ENCODE measurements at places on chromosomes 4 and X.
A peak's percentile ranks its signal among the peaks of the same experiment; 100 is the strongest.

GRCh38 chrX:13419918-13420317, 100.1 kb upstream of the ATXN3L start:
- no peak for DNase-seq

- DNase-seq = no peak
Observed at GRCh38 chr4:178696515-178696914, 1254.3 kb upstream of the AGA start.

- DNase-seq = no peak
Observed at GRCh38 chr4:169121861-169122382, 111.9 kb upstream of the CBR4 start.

- no peak for DNase-seq
Observed at GRCh38 chr4:85644061-85644460, 169.1 kb downstream of the ARHGAP24 start.

DNA sequence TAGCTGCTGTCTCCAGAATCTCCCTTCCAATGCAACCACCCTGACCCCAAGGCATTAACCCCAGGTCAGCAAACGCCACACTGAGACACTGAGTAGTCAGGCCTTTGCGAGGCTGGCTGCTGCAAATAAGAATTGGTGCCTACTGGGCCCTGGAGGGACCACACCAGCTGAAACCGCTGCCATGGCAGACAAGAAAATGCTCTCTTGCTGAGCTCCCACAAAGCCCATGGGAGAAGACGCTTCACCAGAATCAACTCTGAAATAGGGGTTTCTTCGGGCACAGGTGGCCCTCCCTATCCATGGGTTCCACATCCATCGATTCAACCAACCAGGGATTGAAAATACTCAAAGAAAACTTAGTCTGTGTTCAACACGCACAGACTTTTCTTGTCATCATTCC, 26.7 kb upstream of the CRMP1 start:
- no peak for DNase-seq

GRCh38 chr4:94408549-94409374, 43.0 kb upstream of the PDLIM5 start:
- DNase-seq = peak; percentile 35

DNA sequence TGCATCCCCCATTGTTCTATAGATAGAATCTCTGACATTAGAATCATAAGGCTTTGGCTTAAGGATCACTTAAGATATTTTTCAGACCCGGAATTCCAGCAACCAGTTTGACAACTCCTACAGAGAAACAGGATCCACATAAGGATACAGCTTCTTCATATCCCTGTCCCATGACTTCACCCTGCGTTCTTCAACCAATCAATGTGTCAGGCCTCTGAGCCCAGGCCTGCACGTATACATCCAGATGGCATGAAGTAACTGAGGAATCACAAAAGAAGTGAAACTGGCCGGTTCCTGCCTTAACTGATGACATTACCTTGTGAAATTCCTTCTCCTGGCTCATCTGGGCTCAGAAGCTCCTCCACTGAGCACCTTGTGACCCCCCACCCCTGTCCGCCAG, 85.1 kb downstream of the MFAP3L start:
- no peak for DNase-seq

- DNase-seq = no peak
Observed at GRCh38 chr4:101271516-101271915, 75.8 kb downstream of the PPP3CA start.

- peak; percentile 53 for DNase-seq
Observed at GRCh38 chr4:106851726-106852125, 184.4 kb downstream of the DKK2 start.

GRCh38 chrX:115284877-115285276, 4.6 kb upstream of the LUZP4 start:
- DNase-seq = no peak
